ENCODE measurements at places on chromosomes 4 and X. TPM values are rescaled to one million over a fixed set of nuclear protein-coding genes. Genes with fewer than 3 reads are reported as not detected.

- DNase-seq, result no peak
Observed at GRCh38 chr4:48450740-48451139, 32.4 kb upstream of the SLC10A4 start.

- no peak for DNase-seq
Observed at GRCh38 chr4:186159613-186160012, 31.8 kb upstream of the CYP4V2 start.

GRCh38 chr4:41012293-41012692 is 202.0 kb downstream of the APBB2 start:
- DNase-seq, result no peak

DNA sequence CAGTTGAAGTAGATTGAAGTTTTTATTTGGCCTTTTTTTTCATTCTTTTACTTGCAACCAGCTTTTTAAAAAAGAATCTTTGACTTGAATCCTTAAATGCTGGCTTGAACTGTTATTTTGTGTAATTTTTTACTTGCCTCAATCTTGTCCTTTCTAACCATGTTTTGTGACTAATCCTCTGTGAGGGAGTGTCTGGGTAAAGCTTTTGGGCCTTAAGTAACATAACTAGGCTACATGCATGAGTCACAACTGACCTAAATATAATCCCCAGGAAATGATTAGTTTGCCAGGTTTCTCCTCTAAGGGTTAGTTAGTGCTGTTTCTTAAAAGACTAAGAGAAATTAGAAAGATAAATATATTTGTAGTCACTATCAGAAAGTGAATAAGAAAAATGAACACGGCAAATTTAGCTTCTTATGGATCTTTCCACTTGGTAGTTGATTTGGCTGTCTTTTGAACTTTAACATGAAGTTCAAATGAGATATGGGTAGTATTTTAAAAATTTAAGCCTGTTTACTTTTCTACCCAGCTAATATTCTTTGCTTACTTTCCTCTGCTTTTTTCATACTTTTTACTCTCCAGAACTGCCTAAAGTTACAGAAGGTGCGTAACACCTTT is 13.0 kb downstream of the EXOC1 start:
- DNase-seq, result peak; percentile 31

The TREX2 gene
- polyA plus RNA-seq, result 0.39 TPM

GRCh38 chr4:5712517-5712916 is 1.5 kb downstream of the EVC start:
- DNase-seq, result no peak

The MAGEB3 gene
- not detected for polyA plus RNA-seq

DNA sequence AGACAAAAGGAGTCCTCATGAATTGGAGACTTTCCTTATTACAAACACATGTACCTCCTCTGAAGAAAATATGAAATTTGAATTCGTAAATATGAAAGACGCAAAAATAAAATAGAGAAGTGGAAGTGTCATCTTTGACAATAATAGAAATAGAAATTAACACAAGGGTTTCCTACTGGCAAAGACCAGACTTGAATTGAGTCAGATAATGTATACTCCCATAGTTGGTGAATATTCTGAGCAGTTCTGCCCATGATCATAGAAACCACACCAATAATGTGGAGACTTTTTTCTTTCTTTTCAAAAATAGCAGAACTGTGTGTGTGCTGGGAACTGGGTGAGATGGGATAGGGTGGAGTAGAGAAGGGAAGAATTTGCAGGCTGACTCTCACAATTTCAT is 277.7 kb upstream of the TET2 start:
- no peak for DNase-seq

DNA sequence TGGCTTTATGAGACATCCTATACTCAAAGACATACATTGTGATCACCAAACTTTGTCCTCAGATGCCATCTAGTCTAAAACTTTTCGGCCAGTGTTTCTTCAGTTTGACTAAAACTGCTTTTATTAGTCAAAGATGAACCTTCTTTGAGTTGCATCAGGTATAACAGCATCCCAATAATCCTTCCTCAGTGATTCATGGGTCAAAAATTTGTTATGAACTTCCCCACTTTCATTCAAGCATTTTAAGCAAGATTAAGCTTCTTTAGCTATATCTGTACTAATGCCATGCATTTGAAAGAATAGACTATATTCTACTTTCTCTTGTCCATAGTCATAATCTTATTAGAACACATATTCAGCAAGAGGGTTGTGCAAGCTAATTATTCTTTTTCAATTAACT is 1070.4 kb upstream of the ADGRL3 start:
- DNase-seq, result no peak

DNA sequence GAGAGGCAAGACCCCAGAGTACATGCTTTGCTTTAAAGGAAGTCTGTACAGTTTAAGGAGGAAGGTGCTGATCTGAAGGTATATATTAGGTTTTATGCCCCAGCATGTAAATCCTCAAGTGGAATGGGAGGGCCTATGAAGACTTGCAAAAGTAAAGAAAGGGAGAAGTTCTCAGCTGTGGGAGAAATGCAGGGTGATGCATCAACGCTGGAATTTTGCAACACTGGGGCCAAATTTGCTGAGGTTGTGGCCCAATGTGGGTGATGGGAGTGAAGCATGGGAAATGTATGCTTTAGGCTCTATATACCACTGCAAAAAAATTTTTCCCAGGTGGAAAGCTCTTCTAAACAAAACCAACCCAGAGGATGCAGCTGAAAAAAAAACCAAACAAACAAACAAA is 33.8 kb upstream of the GPR174 start:
- no peak for DNase-seq

GRCh38 chr4:56953680-56954520 is 23.5 kb downstream of the NOA1 start:
- DNase-seq, result no peak

The BCORL1 gene
- polyA plus RNA-seq, result 15.2 TPM

DNA sequence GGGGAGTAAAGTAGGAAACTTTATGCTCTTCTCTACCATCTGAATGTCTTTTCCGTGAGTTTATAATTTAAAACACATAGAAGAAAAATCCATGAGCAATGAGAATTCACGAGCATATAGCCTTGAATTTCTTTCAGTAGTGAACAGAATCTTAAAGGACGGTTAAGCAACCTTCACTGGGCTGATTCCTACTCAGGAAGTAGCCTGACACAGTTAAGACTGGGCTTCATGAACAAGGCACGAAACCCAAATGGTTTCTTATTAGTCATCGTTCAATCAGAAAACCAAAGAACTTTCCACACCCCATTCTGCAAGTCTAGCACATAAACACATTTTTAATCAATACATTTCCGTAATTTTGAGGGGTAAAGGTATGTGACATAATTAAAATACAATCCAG is 95.8 kb downstream of the SH3KBP1 start:
- DNase-seq, result no peak

The SSX2 gene
- not detected for polyA plus RNA-seq

DNA sequence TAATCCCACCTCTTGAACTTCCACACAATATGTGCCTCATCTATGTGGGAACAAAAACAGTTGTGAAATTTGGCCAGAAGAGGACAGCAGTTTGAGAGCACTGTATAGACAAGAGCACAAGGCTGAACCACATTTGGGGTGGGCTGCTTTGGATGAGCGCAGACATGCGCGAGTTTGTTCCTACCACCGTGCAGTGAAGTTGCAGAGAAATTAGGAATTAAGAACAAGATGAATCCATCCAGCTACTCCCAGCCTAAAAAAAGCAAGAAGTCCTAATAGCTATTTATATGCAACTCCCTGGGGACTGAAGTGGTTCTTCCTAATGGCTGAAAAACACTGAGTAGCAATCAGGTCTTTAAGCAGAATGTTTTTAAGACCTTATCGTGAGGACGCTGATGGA is 1.0 kb downstream of the GAB3 start:
- DNase-seq, result no peak

- DNase-seq, result no peak
Observed at GRCh38 chr4:130110770-130111169, 1014.8 kb downstream of the C4orf33 start.

DNA sequence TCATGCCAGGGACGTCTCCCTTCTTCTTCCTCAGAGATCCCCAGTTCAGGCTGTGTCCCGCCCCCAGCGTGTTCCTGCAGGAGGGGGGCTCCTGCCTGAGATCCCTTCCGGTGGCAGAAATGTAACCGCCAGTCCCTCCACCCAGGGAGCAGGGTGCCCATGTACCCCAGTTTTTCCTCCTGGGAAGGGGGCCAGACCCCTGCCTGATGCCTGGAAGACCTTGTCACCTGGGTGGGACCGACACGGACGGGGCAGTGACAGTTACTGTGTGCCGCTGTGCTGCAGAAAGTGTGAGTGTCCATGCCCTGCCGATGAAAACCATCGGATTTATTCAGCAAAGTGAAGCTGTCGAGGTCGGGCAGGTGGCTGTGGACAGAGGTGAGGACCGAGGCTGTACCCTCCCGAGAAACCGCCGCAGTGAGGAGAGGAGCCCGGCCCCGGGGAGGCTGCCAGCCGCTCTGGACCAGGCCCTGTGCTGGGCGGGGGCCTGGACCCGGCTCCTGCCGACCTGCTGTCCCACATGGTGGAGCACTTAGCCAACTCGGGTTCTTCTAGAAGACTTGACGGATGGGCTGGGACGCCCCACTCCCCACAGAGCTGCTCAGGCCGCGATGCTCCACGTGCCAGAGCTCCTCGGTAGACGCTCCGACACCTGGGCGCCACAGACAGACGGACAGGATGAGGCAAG is 36.7 kb upstream of the HMX1 start:
- no peak for DNase-seq

The SMIM31 gene
- polyA plus RNA-seq, result not detected

DNA sequence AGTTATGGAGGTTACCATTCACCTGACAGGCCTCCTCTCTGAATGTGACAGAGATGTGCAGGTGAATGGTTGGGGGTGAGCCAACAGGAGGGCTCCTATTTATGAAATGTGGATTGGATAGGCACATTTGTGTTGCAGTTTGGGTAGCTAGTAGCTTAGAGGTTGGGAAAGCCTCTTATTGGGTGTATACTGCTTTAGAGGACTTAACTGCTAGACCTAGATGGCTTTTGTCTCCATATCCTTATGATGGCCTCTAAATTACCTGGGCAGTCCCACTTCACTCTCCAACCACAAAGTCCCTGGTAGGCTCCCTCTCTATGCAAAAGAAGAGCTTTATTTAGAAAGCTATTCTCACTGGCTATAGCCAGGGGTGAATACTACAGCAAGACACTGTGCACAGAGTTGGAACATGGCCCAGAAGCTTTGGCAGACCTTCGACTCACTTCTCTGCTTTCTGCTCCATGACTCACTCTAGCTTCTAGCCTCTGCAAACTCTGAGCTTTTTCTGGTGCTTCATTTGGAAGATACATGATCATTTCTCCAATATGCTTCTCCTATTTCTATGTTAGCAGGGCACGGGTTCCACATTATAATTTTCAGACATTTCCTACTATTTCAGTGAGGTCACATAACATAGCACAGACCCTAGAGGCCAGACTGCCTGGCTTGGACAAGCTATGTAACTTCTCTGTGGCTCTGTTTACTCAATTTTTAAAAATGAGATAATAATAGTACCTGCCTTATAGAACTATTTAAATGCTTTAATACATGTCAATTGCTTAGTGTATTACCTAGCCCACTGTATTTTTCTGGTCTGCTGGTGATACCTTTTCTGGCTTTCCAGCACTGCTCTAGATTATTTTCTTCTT is 6.0 kb upstream of the VGLL1 start:
- DNase-seq, result peak; percentile 90

The MAGEB10 gene
- not detected for polyA plus RNA-seq

The CAPN6 gene
- 567 TPM for polyA plus RNA-seq

- DNase-seq, result no peak
Observed at GRCh38 chr4:125132729-125133128, 182.0 kb upstream of the FAT4 start.

The ETDA gene
- polyA plus RNA-seq, result 0.32 TPM

DNA sequence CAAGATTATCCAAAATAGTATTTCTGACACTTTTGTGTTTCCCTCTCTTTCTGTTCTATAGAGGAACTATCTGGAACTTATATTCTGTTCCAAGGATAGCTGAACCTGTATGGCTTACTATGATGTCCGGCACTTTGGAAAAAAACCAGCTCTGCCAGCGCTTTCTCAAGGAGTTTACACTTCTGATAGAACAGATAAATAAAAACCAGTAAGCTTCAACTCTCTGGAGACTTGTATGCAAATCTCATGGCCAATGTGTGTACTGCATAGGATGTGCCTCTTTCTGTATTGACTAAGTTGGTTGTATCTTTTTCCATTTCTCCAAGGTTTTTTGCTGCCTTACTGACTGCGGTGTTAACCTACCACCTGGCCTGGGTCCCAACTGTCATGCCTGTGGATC is 92.5 kb downstream of the FNIP2 start:
- no peak for DNase-seq

DNA sequence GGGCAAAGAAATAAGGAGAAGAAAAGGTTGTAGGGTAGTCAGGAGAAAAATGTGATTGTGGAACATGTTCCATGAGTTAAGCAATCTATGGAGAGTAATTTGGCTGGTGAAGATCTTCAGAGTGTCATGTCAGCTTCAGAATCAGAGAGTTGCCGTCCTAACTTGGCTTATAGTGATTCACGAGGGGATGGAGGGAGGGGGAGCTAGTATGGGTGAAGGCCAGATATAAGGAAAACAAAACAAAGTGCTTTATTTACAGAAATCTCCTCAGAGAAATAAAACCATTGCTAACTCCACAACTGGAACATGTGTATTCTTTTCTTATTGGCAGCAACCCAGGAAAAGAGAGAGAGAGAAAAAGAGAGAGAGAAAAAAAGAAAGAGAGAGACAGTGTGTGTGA is 256.5 kb upstream of the NRK start:
- peak; percentile 33 for DNase-seq

The PTCHD1 gene
- 0.70 TPM for polyA plus RNA-seq

- no peak for DNase-seq
Observed at GRCh38 chr4:67054896-67055295, 490.4 kb downstream of the CENPC start.

GRCh38 chr4:34800953-34801352 is 1443.4 kb downstream of the ARAP2 start:
- no peak for DNase-seq

Measured in muscle of arm (tissue), 14 donors.